ENCODE measurements at places on chromosomes 16 and 17.
A peak's percentile ranks its signal among the peaks of the same experiment; 100 is the strongest.

- DNase-seq: no peak
Observed at GRCh38 chr17:45256114-45256966, 5.6 kb downstream of the SPATA32 start.

GRCh38 chr17:80198144-80198661 lies 21.9 kb downstream of the SGSH start:
- DNase-seq: no peak

GRCh38 chr17:33976831-33977230 lies 278.3 kb upstream of the CCL2 start:
- DNase-seq: no peak

DNA sequence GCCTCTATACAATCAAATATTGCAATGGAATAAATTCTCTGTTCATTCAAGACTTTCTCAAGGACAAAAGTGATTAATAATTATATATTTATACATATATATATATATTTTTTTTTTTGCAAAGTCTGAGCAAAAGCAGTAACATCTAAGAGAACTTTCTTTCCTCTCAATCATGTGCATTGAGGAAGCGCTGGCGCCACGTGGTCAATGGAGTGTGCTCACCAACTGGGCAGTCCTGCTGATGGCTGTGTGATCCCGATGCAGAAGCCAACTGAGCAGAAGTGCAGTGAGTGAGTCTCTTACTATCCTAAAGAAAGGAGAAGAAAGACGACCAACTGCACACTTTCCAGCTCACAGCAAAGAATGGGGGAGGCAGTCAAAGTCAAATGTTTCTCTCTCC lies 37.2 kb upstream of the ULK2 start:
- DNase-seq: peak; percentile 65

DNA sequence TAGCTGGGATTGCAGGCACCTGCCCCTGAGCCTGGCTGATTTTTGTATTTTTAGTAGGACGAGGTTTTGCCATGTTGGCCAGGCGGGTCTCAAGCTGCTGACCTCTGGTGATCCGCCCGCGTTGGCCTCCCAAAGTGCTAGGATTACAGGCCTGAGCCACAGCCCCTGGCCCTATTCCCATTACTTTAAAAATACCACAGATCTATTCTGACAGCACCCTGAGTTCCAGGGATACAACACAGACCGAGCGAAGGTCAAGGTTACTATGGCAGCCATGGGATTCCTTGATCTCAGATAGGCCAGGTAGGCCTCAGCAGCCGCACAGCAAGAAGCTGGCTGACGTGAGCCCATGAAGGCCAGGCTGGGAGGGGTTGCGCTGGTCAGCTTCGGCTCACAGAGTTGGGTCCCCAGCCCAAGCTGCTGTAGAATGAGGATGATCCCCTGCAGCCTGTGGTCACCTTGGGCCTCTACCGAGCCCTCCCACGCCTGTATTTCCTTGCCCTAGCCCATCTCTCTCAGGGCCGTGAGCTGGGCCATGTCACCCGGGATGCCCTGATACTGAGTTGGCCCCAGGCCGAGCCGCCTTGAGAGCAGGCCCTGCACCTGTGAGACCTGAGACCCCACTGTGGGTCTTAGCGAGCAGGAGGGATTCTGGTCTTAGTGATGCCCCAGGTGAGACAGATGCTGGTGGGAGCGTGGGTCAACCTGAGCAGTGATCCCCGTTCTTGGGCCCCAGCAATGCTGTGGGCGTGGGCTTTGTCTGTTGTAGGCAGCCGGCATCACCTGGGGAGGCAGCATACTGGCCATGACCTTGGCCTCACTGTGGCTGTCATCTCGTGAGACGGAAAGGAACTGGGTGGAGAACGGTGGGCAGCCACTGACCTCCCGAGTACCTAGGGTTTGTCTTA lies 16.9 kb upstream of the RNF213 start:
- no peak for DNase-seq
